ENCODE measurements at places on chromosomes 1 and 21.
A peak's percentile ranks its signal among the peaks of the same experiment; 100 is the strongest.

- DNase-seq: no peak
Measured at GRCh38 chr1:63127376-63127775, 195.0 kb upstream of the FOXD3 start.

- DNase-seq: no peak
Measured at GRCh38 chr1:37846647-37847339, 12.6 kb downstream of the MTF1 start.

DNA sequence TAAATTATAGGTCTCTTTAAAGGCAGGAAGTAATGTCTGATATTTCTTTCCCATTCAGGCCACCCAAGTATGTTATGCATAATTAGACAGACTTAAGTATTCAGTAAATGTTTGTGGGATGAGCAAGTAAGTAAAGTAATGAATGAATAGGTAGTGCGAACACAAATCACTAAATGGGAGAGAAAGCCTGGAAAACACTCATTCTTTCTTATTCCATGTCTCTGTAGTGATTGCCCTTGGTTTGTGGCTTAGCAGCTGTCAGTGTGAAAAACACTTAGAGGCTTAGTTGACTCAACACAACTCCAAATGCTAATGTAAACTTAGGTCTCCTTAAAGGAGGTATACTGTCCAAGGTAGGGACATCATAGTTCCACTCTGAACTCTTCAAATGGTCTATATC, 182.5 kb downstream of the ZC3H11B start:
- no peak for DNase-seq

DNA sequence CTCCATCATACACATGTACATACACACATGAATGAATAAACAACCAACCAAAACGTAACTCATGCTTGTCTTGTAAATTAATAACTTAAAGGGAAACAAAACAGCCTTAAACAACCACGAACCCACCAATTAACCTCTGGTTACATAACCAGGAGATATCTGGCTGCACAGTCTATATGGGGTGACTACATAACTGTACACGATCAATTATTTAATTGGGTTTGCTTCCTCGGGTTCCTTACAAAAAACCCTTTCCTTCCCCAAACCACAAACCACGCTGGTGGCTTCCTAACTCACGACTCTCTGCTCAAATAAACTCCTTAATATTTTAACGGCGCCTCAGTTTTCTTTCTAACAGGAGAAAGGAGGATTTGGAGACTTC, 744 bp downstream of the ZNF670 start:
- no peak for DNase-seq

- no peak for DNase-seq
Measured at GRCh38 chr21:38081708-38082107, 165.5 kb upstream of the KCNJ6 start.

GRCh38 chr21:22993822-22994574, 1995.8 kb downstream of the NCAM2 start:
- DNase-seq: no peak

- DNase-seq: no peak
Measured at GRCh38 chr1:161986328-161986727, 37.3 kb downstream of the OLFML2B start.

DNA sequence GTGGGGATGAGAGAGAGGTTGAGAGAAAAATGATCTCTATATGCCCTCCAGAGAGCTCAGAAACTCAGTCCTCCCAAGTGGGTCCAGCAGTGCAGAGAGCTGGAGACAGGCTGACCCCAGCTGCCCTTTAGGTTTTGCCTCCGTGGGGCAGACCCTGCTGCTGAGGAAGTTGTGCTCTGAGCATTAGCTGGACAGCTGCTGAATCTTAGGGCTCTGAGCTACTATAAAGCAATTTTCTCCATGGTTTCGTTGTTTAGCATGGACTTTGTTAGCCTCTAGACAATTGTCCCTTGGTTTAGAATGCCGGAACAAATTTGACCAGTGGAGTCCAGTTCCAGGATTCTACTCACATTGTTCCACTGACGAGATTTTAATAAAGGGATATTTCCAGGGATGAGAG, 22.1 kb downstream of the BATF3 start:
- DNase-seq: no peak

- DNase-seq: peak; percentile 56
Measured at GRCh38 chr1:27296773-27297291, 25.1 kb upstream of the TMEM222 start.

DNA sequence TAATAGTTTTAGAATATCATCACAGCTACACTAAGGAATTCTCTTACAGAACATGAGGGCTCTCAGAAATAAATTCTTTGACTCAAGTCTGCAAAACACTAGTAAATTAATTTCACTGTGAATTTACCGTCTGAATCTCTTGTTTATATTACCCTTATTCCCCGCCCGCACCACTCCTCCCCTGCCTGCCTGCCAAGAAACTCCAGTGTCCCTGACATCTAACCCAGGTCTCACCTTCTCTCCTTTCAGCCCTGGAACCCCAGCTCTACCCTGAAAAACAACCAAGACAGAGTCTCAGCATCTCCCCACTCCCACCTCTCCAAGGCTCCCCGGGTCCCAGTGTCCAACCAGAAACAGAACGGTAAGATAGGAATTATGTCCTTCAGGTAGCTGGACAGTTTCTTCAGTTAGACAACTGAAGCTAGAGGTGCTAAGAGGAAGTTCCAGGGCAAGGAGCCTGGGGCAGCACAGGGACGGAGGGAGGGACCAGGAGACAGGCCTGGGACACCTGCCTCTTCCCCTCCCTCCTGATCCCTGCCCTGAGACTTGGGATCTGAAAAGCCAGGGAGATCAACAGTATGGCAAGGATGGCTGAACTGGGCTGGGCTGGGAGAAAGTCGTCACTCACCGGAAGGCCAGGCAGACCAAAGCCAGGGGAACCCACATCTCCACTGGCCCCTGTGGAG, 15.4 kb downstream of the COL16A1 start:
- DNase-seq: no peak

DNA sequence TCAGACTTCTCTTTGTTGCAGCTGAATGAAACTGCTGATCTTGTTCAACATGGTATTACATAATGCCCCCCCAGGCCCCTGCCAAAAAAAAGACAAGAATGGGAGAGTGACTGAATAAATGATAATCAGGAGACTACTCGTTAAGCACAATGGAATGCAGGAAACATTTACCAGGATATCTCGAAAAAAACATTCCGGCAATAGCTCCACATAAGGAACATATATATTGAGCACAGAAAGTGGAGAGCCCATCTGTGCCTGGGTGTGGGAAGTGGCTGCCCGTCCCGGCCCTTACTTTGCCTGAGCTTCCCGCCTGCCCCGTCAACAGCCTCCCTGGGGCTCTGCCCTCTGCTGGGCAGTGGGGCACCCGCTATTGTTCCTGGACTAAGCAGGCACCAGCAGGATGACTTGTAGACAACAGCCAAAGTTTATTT, 13.3 kb downstream of the TRIM11 start:
- DNase-seq: no peak

DNA sequence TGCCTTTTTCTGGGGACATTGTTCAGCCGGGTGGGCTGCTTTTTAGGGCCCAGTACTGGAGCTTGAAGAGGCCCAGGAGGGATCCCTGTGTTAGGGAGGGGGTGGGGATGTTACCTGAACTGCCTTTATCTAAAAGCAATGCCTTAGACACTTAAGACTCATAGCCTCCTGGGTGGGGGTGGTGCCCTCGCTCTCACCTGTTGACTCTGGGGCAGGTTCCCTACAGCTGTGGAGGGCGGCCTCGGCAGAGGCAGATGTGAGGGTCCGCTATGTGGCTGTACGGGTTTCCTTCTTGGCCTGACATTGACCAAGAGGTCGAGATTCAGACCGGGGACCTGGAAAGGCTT, 716 bp downstream of the INAVA start:
- DNase-seq: no peak

GRCh38 chr1:205943245-205943644, at the start of gene SLC26A9:
Gene SLC26A9, minus strand, starts transcription at chr1:205943456. Its CDS starts 7,636 bp downstream, at chr1:205935820.
- no peak for DNase-seq

GRCh38 chr21:35084869-35085268, 35.8 kb upstream of the RUNX1 start:
- DNase-seq: no peak

GRCh38 chr1:66494482-66494881, 39.5 kb upstream of the SGIP1 start:
- no peak for DNase-seq
